Activated CD4-positive, alpha-beta T cell treated with anti-CD3 and anti-CD28 coated beads, Interleukin-2, amount 10 ng/mL, durations not matched to agents 7 days and 5 days (primary cell): ENCODE measurements at places on chromosomes 11 and 22. TPM values are rescaled to one million over a fixed set of nuclear protein-coding genes. Genes with fewer than 3 reads are reported as not detected.

DNA sequence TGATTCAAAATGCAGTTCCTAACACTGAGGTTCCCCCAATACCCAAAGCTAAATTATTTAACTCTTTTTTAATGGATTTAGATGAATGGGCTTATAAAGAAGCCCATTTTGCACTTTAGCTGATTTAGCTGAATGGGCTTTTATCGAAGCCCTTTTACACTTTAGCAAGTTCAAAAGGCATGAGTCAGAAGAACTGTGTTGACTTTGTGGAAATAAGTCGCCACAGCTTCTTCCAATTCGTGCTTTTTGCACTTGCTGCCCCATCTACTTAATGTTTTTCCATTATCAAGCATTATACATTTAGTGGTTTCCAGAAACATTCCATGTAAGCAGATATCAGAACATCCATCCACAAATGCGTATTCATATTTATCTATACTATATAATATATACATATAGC, 20.5 kb upstream of the GRIA4 start:
- no peak overlapping the region for H3K4me3 ChIP-seq
- no peaks in the 10 kb centered on the region for H3K4me1 ChIP-seq
- H3K36me3 ChIP-seq, result no peaks in the 10 kb centered on the region
- H3K27me3 ChIP-seq, result no peaks in the 10 kb centered on the region
- DNase-seq, result no peak
- no peak overlapping the region for H3K27ac ChIP-seq

- H3K4me3 ChIP-seq, result no peak overlapping the region
- H3K27ac ChIP-seq, result peak overlapping the region; percentile 62
- no peaks in the 10 kb centered on the region for H3K36me3 ChIP-seq
- peaks cover 25% of the 10 kb centered on the region for H3K4me1 ChIP-seq
- peak; percentile 71 for DNase-seq
Measured at GRCh38 chr11:34234086-34234740, 123.6 kb downstream of the ABTB2 start.

GRCh38 chr22:46914481-46914880, 152.0 kb downstream of the TBC1D22A start:
- H3K27ac ChIP-seq, result no peak overlapping the region
- H3K36me3 ChIP-seq, result peaks cover 15% of the 10 kb centered on the region
- no peak overlapping the region for H3K4me3 ChIP-seq
- no peaks in the 10 kb centered on the region for H3K27me3 ChIP-seq

- H3K4me3 ChIP-seq, result no peak overlapping the region
- DNase-seq, result no peak
- H3K36me3 ChIP-seq, result no peaks in the 10 kb centered on the region
- H3K4me1 ChIP-seq, result peaks cover 12% of the 10 kb centered on the region
- H3K27ac ChIP-seq, result no peak overlapping the region
Measured at GRCh38 chr22:25553131-25553530, 11.3 kb upstream of the GRK3 start.

GRCh38 chr11:88555829-88556202, 218.3 kb upstream of the CTSC start:
- DNase-seq, result no peak
- H3K36me3 ChIP-seq, result no peaks in the 10 kb centered on the region
- no peaks in the 10 kb centered on the region for H3K4me1 ChIP-seq
- no peak overlapping the region for H3K27ac ChIP-seq
- H3K4me3 ChIP-seq, result no peak overlapping the region

DNA sequence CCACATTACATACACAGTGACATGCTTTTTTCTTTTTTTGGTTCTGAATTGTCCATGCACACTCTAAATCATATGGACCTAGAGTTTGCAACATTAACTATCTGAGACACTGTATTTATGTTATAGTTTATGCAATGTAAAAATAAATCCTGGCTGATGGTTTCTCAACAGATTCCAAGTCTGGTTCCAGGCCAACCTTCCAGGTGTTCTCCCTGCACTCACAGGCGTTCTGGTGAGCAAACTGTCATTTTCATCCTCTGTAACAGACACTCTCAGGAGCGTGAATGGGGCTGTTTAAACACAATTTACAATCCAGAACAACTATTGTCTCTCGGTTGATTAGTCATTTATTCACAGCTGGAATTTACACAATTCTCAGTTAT, 36.5 kb upstream of the ANKK1 start:
- no peak for DNase-seq
- no peaks in the 10 kb centered on the region for H3K27me3 ChIP-seq

- no peak overlapping the region for H3K4me3 ChIP-seq
- no peaks in the 10 kb centered on the region for H3K36me3 ChIP-seq
- peaks cover 28% of the 10 kb centered on the region for H3K27me3 ChIP-seq
- no peak overlapping the region for H3K27ac ChIP-seq
- H3K4me1 ChIP-seq, result peaks cover 6% of the 10 kb centered on the region
- DNase-seq, result no peak
Measured at GRCh38 chr11:61593151-61593550, 12.3 kb upstream of the SYT7 start.

JRKL gene
- 10.3 TPM for total RNA-seq

- no peak overlapping the region for H3K27ac ChIP-seq
- no peak for DNase-seq
- H3K4me1 ChIP-seq, result no peaks in the 10 kb centered on the region
- H3K4me3 ChIP-seq, result no peak overlapping the region
Measured at GRCh38 chr11:8581300-8581699, 12.7 kb downstream of the STK33 start.
